ENCODE measurements at places on chromosomes 6 and 20.

GRCh38 chr6:33397541-33397940 lies 5.9 kb downstream of the KIFC1 start:
- no peak for DNase-seq

DNA sequence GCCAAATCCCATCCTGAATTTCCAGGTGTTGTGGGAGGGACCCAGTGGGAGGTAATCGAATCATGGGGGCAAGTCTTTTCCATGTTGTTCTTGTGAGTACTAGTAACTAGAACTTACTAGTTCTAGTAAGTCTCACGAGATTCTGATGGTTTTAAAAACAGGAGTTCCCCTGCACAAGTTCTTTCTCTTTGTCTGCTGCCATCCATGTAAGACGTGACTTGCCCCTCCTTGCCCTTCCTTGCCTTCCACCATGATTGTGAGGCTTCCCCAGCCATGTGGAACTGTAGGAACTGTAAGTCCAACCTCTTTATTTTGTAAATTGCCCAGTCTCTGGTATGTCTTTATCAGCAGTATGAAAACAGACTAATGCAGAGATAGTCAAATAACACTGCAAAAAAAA lies 122.7 kb upstream of the BEND6 start:
- DNase-seq = no peak

- DNase-seq = no peak
Measured at GRCh38 chr6:71733970-71734899, 152.1 kb upstream of the RIMS1 start.

DNA sequence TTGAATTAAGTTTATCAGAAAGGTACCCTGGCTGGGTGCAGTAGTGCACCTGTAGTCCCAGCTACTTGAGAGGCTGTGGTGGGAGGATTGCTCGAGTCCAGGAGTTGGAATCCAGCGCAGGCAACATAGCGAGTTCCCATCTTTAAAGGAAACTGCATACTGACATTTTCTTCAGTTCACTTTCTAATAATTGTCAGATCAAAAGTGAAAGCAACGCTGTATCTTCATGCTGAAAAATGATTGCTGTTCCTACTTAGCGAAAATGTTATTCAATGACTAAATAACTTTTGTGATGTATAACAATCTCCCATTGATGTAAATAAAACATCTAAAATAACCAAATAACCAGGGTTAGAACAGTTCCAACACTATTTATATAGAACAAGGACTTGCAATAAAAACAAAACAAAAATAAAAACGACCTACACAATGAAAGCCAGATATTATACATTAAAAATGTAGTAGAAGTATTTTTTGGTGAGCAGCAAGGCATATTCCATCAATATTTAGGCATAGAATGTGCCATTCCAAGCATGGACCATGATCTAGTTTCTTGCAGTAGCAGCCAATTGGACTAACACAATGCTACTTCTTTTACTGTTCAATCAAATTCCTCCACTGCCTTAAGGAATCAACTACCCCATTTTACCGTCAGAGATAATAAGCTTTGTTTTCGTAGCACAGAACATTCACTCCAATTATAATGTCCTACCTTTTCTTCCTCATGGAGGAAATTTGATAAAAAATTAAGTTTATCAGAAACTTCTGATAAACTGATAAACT lies 1.5 kb downstream of the LATS1 start:
- DNase-seq = no peak

- DNase-seq = no peak
Measured at GRCh38 chr20:45765980-45766379, 25.7 kb downstream of the WFDC3 start.
